ENCODE measurements at places on chromosomes 4 and X.

GRCh38 chrX:18617407-18617750, 54.5 kb downstream of the RS1 start:
- no peak for DNase-seq

DNA sequence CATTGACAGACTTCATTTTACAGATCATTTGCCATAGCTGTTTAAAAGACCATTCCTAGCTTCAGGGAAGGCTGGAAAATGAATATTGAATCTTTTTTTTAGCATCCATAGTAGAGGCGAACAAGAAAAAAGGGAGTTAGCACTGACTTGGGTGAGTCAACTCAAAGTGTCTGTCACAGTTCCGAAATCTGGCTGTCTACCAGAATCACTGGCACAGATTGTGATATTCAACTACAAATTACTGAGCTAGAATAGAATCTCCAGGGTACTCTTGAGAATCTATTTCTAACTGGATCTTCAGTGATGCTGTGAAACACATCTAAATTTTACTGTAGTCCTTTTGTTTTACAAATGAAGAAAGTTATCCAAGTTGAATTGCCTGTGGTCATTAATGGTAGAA, 31.5 kb downstream of the SEC24B start:
- no peak for DNase-seq

- DNase-seq = no peak
These were observed 40.5 kb downstream of the AFF2 start for GRCh38 chrX:148540671-148541583.

DNA sequence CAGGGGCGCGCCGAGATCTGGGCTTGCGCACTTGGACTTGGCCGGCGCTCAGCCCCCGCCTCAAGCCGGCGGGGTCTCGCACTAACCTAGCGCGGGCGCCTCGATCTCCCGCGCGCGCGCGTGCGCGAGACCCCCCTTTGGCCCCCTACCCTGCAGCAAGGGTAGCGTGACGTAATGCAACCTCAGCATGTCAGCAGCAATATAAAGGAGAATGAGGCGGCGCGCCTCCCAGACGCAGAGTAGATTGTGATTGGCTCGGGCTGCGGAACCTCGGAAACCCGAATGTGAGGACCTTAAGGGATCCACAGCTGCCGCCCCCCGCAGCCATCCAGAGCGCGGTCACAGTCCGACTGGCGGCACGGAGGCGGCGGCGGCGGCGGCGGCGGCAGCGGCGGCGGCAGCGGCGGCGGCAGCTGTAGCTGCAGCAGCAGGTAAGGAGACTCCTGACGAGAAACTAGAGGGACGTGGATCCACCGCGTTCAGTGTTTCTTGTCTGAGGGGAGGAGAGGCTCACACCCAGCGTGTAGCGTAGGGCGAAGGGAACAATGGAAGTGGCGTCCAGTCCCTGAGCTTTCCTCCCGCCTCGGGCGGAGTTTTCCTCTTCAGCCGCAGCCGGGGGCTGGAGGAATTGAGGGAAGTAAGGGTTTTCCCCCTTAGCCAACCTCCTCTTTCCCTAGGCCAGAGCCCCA, at the start of the genes SATL1 and ZNF711:
Gene SATL1, minus strand, starts transcription at position 19 of the 689 bp plus-strand sequence. CDS start 134,811 bp downstream, outside the sequence.
Gene ZNF711, plus strand, starts transcription at position 231 of the 689 bp plus-strand sequence. CDS start 3,582 bp downstream, outside the sequence.
- peak; percentile 72 for DNase-seq

GRCh38 chr4:120922381-120923206, at the start of gene PRDM5:
Gene PRDM5, minus strand, starts transcription at chr4:120922726. Its CDS starts 118 bp downstream, at chr4:120922608.
- DNase-seq = no peak

DNA sequence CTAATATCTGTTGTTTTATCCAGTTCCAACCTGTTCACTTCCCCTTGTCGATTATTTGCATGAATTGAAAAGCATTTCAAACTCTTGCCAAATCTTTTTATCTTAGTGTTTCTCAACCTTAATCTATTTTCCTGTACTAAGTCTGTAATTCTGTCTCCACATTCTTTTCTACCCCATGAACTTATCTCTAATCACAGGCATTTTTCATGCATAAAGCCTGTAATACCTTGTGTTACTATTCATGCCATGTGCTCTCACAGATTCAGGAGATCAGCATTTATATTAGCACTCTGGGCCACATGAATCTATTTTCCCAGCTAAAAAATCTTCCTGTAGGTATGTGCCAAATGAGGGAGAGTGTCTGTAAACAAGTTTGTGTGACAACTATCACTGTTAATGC, 1360.9 kb downstream of the STIM2 start:
- DNase-seq = no peak

GRCh38 chr4:93693141-93693540, 135.4 kb upstream of the ATOH1 start:
- no peak for DNase-seq

- DNase-seq = no peak
These were observed 53.2 kb downstream of the MOSPD2 start for GRCh38 chrX:14926471-14926870.

- DNase-seq = no peak
These were observed 63.3 kb downstream of the USP9X start for GRCh38 chrX:41148553-41148952.

- DNase-seq = no peak
These were observed 35.7 kb upstream of the ADGRA3 start for GRCh38 chr4:22551550-22551949.

DNA sequence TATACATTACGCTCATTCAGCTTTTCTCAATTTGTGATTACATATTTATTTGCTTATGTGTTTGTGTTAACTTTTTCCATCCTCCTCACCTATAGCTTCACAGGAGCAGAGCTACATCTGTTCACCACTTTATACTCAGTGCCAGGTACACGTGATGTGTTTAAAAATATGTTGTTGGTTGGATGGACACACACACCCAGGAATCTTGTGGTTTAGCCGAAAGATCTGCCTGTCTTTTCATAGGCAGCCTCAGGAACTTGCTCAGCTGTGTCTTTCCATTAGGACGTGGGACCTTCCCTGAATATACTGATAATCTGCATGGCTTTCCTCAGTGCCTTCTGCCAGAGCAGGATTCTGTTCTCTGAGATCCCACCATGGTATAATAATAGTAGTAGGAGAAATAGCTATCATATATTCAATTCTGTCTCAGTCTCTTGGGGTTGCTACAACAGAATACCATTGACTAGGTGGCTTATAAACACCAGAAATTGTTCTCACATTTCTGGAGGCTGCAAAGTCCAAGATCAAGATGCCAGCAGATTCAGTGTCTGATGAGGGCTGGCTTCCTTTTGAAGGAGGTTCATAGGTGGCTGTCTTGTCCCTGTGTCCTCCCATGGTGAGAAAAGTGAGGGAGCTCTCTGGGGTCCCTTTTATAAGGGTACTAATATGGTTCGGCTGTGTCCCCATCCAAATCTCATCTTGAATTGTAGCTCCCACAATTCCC, 50.0 kb upstream of the SOD3 start:
- no peak for DNase-seq

DNA sequence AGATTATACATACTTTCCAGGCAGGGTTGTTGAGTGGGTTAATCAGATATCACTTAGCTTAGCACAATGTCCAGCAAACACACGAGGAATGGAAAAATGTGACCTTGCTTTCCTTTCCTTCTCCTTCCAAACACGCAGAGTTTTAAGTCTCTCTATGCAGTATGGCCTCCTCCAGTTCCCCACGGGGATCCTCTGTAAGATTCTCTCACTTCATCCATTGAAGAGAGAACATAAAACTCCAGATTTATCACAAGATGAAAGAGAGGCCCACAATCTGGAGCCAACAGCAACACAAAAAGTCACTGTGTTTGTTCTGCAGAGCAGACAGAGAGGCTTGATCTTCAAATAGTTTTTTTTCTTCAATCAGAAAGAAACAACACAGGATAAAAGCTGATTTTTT, 336.8 kb upstream of the CLNK start:
- no peak for DNase-seq

DNA sequence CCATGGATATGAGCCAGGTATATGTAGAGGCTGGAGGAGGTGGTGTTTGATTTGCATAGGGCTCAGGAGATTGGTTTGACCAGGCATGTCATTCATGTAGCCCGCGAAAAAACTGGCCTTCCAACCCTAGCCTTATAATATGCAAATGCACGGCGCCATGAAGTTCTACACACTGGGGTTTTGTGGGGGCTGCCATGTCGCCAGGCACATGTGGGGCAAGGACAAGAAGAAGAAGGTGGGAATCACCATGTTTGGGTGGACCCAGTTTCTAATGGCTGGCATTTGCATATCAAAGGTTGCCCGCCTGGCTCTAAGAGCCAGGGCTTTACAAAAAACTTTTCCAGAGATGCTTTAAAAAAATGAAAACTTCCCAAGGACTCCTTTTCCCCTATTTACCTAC, 1251.0 kb downstream of the PCDH18 start:
- DNase-seq = no peak

Measured in suprapubic skin (tissue), 4 donors.